ENCODE measurements at places on chromosomes 11 and 22.

DNA sequence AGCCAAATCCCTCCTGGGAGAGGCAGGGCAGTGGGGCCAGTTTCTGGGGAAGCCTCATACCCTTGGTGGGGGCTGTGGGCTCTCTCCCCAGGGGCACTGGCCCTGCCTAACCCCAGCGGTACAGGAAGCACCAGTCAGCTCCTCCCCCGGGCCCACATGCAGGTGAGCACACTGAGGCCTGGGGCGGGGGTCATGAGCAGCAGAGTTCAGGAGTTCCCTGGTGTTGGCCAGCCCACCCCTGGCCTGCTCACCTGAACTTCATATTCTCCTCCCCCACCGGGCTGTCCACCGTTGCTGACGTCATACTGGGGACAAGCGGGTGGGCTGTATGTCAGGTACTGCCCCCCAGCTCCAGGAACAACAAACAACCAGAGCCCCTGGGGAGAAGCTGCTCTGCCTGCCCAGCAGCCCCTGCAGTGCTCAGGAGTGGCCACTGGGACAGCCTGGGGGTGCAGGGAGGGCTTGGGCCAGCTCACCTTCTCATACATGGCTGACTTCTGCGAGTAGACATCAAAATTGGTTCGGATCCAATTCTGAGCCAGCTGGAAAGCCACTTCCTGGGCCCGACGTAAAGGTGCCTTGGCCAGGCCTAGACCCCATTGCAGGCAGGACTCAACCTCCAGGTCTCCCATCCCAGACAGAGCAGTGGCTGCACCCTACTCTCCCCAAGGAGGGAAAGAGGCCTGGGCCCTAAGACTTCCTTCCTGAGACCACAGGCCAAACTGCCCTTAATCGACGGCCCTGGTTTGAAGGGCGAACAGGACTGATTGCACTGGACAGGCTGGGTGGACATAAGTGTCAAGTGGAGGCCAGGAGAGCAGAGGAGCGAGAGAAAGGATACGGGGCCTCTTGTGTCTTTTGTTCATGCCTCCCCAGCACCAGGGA lies 20.8 kb downstream of the TREH start:
- no peak for DNase-seq

DNA sequence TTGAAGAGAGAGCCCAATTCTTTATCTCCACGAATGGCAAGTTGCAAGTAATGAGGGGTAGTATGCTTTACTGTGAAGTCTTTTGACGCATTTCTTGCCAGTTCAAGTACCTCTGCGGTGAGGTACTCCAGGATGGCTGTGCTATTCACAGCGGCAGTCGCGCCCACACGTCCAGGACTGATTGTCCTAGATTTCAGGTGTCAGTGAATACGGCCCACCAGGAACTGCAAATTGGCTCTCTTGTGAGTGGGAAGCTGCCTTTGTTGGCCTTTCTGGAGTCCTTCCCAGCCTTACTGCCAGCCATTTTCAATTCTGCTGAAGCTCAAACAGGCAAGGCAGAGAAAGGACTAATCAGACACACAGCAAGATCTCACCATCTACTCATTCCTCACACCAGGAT lies 8.5 kb downstream of the PPFIA1 start:
- DNase-seq = no peak

- no peak for DNase-seq
Observed at GRCh38 chr11:119341222-119342022, 739 bp upstream of the C1QTNF5 start.

DNA sequence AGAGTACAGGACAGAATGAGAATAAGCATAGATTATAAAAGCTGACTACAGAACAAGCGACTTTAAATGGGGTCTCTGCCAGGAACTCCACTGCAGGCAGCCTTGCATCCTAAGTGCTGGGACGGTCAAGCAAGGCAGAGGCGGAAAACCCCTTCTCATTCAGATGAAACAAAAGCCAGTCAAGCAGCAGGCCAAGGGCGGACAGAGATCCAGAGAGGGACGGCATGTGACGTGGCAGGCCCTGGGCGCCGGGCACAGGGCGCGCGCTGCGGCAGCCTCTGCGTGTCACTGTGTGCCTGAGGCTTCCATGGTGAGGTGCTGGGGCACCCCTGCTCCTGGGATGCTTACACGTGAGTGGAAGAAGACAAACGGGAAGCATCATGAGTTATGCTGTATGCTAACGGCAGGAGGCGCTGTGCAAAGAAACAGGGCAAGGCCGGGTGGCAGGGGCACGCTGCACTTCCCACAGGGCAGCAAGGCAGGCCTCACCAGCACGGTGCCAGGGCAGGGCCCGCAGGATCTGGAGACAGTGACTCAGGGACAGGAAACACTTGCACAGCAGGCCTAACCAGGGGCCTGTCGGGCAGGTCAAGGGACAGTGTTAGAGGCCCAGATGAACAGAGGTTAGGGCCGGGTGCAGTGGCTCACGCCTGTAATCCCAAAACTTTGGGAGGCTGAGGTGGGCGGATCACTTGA lies 6.2 kb downstream of the TOLLIP start:
- no peak for DNase-seq

DNA sequence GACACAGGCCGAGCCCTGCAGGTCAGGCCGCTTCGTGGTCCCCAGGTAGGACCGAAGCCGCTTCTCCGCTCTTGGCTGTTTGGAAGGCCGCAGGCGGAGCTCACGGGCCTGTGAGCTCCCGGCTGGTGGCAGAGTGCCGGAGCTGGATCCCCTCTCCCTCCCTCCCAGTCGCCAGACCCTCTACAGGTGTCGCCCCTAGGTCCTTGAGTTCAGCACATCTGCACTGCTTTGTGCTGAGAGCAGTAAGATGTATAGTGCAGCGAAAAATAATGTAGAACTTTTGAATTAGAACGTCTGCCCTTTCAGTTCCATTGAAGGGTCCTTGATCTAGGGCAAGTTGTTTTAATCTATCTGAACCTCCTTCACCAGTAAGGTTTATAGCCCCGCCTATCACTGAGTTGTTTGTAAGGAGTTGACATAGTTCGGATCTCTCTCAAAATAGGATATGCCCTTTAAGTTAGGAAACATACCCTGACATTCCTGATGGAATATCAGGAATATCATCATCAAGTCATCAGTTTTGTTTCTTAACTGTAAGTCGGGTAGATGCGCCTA lies 419 bp downstream of the ANKRD49 start:
- DNase-seq = no peak

DNA sequence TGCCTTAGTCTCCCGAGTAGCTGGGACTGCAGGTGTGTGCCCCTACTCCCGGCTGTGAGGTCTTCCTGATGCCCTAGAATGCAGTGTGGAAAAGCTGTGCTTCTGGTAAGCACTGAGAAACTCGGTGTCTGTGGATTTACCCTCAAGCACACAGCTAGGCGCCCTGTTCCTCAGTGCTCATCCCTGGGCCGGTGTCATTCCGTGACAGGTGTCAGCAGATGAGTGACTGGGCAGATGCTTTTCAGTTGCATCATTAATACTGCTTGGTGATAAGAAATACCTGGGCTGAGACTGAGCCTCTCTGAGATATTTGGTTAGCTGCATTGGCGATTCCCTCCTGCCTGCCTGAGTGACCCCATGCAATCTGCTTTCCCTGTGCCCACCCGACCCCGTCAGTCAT lies 21.8 kb downstream of the FAM118A start:
- DNase-seq = no peak

DNA sequence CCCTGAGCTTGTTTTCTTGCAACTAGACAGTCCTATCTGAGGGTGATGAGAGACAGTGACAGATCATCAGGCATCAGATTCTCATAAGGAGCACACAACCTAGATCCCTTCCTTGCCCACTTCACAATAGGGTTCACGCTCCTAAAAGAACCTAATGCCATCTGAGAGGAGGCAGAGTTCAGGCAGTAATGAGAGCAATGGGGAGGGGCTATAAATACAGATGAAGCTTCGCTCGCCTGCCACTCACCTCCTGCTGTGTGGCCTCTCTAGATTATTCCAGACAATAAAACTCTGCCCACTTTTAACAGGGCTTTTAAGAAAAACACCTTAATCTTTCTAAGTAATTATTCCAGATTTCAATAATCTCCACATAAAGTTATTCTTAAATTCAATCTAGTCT lies 43.9 kb upstream of the PAK1 start:
- DNase-seq = no peak

DNA sequence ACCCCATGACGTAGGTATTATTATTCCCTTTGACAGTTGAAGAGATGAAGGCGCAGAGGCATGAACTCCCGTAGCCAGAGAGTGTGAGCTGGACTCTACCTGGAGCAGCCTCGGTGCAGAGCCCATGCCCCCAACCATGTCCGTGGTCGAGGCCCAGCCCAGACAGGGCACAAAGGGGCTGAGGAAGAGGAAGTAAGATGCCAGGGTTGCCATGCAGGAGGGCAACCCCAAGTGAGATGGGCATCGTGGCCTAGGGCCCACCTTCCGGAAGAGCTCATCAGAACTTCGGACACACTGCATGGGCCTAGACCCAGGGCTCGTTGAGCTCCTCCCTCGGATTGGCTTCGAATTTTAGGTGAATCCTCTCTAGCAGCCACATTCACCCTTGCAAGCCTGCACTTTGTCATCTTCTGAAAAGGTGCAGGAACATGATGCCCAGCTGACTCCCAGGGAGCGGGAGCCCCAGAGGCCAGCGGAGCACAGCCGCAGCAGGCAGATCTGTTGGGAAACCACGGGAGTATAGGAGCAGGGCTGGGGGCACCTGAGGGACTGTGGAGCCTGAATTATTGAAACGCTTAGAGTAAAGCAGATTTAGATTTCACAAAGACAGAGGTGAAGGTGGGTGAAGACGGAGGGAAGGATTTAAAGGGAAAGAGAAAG lies 29.0 kb upstream of the JAM3 start:
- no peak for DNase-seq

GRCh38 chr11:82261367-82261766 lies 472.3 kb downstream of the FAM181B start:
- no peak for DNase-seq

GRCh38 chr11:44575288-44575672 lies 9.8 kb downstream of the CD82 start:
- DNase-seq = no peak

- no peak for DNase-seq
Observed at GRCh38 chr11:75591371-75591770, 29.3 kb downstream of the SERPINH1 start.

- DNase-seq = peak; percentile 77
Observed at GRCh38 chr22:31977141-31977841, 33.0 kb downstream of the YWHAH start.

DNA sequence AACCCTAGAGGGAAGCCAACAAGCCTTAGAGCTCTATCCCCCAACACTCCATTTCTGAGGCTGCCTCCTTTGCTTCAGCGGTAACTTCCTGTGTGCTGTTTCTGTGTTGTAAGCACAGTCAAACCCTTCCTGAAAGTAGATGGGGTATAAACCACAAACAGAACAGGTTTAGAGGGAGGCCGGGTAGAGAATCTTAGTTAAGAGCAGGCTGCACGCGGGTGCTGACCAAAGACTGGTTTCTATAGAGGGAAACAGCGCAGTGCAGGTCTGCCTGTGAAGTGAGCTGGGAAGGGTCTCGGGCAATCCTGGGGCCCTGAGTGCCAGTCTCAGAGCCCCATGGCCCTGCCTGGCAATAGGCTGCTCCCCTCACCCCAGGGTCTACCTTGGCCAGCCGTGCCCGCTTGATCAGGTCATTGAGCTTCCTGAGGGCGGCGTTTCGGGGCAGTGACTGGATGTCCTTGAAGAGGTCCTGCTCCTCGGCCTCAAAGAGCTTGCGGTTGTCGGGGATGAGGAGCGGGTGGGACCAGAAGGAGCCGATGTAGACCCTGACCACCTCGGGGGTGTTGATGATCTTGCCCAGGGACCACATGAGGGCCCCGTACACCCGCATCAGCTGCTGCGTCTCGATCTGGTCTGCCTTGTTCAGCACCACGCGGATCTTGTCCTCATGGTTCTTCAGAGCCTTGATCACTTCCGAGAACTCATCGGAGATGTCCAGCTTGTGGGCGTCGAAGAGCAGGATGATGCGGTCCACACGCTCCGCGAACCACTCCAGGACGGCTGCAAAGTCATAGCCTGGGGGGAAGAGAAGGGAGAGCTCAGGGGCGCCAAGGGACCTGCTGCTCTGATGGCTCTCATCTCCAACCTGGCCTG lies 15.3 kb upstream of the CDC42BPG start:
- no peak for DNase-seq

DNA sequence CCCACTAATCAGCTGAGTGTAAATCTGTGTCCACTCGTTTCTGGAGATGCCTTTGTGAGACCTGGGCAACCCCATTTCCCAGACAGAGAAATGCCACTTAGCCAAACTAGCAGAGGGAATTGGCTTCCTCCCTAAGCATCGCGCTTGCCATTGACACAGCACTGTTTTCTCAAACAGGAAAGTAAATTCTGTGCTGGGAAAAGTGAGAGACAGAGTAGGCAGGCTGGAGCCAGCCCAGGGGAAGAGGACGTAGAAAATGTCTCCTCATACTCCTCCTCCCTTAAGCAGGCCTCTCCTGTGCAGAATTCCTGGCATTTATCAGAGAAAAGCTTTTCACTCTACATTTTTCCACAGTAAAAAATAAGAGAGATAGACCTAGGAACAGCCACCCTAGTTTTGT lies 99.1 kb upstream of the AMOTL1 start:
- DNase-seq = no peak

GRCh38 chr11:70397336-70397982 lies 870 bp upstream of the CTTN start:
- DNase-seq = no peak

DNA sequence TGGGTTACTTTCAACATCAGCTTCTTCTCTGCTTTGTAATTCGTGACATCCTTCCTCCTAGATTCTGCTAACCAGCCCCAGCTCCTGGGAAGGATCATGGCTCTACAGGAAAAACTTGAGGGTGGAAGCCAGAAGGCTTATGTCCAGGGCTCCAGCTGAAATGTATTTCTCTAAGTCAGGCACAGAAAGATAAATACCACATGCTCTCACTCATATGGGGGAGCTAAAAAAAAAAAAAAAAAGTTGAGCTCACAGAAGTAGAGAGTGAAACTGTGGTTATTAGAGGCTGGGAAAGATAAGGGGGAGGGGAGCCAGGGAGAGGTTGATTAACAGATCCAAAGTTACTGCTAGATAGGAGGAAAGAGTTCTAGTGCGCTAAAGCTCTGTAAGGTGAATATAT lies 74.9 kb downstream of the DSCAML1 start:
- DNase-seq = no peak

- no peak for DNase-seq
Observed at GRCh38 chr11:16403448-16403803, 47.1 kb upstream of the SOX6 start.

- DNase-seq = no peak
Observed at GRCh38 chr11:132639986-132640385, 892.3 kb downstream of the OPCML start.
